ENCODE measurements at places on chromosomes 11 and 22.

GRCh38 chr11:123451183-123451781, 21.2 kb downstream of the GRAMD1B start:
- DNase-seq = no peak

DNA sequence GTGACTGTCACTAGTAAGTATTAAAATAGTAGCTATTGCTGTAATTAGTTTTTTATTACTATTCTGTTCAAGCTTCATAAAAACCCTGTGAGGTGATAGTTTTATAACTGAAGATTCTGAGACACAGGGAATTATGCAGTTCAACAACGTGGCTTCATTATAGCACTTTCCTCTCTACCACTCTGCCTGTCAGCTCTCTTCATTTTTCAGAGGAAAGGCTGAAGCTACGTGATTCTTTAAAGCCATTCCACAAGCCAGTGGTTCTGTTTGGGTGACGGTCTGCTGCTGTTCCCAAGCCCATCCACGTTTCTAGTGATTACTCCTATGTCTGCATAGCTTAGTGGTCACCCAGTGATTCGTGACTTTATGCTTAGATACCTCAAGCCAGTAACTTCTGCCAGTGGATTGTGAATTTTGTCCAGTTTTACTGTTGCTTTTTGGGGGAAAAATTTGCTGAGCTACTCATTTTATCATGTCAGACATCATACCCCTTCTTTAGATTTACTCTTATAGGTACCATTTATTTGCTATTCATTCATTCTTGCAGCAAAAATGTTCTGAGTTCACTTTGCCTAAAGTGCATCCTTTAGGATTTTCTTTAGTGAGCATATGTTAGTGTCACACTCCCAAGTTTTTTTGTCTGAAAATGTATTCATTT, 59.8 kb downstream of the UVRAG start:
- no peak for DNase-seq

DNA sequence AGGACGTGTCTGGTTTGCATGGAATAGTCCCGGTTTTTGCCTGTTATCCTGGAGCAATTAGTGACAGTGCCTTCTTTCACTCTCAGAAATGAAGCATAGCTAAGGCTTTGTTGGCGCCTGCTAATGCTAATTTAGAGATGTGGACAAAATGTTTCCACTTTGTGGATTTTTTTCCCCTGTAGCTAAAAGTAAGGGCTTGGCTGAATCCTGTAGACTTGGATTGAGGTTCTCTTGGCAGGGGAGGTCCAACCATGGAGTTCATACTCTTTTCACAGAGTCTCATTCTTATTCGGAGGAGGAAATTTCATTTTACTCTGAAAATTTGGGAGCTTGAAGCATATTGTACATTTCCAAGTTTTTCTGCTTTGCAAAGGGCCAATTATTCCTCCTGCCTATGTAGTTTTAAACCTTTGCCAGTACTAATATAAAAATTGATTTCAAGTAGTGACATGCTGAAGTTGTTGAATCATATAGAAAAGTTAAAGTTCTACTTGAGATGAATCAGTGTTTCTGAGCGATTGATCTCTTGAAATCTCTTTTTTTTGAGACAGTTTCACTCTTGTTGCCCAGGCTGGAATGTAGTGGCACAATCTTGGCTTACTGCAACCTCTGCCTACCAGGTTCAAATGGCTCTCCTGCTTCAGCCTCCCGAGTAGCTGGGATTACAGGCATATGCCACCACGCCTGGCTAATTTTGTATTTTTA, 20.0 kb downstream of the PPFIA1 start:
- DNase-seq = no peak

DNA sequence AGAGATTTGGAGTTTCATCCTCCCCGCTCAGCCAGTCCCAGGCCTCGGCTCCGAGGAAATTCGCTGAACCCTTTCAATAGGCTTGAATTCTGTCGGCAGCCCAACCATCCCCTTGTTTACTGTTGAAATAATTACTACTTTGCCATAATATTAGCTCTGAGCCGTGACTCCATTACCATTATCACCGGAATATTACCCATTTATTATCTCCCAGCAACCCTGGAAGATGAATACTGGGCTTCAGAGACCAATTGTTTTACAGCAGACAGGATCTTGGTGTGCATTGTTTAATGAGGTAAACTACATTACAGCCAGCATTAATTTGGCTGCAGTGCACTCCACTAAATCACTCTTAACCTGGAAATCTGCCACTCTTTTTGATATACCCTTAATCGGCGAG, 867.4 kb downstream of the NTM start:
- DNase-seq = no peak

DNA sequence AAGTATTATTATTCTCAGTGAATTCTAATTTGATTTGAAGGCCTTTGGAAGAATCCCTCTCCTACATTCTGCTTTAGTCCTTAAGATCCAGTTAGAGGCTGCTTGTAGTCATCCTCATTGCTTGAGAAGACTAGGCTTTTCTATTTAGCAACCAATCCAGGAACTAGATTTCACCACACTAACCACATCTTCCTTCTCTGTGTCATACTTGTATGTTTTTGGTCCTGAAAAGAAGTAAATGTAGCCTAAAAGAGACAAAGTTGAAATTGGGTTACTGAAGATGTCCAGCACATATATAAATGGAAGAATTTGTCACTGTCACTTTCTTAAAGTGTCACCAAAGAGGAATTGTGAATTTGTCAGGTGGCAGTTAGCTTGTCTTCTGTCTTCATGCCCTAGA, 46.6 kb upstream of the MMP7 start:
- DNase-seq = no peak

- no peak for DNase-seq
Measured at GRCh38 chr22:18909556-18909955, 3.4 kb downstream of the DGCR6 start.

DNA sequence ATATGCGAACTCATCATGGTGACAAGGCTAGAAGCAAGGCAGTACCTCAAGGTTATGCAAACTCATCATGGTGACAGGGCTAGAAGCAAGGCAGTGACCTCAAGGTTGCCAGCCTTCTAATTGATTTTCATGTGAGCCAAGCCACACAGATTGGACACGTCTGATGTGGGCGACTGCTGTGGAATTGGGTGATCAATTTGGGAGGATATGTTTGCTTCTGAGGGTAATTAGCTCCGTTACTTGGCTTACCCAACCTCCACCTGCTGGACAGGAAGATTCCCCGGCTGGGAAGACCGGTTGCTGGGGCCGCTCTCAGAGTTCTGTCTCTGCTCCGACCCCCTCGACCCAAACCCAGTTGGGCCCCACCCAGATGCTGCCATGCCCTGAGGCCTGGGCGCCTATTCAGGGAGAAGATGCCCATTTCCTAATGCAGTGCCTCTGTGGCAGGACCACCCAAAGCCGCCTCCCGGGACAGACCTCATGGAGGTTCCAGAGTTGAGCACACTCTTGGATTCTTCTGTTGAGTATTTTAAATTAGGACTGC, 69.9 kb upstream of the SHANK2 start:
- no peak for DNase-seq

DNA sequence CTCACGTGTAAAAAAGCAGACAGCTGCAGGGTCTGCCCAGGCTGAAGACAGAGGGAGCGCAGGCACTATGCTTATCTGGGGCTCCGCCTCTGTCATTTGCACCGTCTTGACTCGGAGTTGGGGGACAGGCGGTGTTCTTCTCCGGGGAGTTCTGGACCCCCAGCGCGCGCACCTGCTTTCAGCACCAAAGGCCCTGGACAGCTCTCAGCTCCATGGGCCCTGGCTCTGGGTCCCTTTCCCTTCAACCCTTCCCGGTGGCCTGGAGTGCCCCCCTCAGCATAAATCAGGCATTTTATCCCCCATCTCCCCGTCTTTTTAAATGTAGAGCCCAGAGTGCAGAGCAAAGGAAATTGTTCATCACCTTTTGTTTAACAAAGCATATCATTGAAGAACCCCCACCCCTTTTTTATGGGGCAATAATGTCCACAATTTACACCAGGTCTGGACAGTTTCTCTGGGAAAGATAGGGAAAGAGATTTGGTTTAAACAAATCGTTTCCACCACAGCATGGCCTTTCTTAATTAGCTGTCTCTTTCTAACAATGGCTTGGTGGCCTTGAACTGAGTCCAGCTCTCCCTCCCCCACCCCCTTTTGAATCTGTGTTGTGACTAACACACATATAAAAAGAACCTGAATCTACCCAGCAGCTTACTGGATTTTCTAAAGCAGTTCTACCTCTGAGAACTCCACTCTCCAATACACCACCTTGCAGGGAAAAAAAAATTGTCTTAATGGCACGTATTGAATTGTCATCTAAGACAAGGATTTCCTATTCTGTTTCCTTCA, 1.7 kb downstream of the SEZ6L start:
- no peak for DNase-seq

DNA sequence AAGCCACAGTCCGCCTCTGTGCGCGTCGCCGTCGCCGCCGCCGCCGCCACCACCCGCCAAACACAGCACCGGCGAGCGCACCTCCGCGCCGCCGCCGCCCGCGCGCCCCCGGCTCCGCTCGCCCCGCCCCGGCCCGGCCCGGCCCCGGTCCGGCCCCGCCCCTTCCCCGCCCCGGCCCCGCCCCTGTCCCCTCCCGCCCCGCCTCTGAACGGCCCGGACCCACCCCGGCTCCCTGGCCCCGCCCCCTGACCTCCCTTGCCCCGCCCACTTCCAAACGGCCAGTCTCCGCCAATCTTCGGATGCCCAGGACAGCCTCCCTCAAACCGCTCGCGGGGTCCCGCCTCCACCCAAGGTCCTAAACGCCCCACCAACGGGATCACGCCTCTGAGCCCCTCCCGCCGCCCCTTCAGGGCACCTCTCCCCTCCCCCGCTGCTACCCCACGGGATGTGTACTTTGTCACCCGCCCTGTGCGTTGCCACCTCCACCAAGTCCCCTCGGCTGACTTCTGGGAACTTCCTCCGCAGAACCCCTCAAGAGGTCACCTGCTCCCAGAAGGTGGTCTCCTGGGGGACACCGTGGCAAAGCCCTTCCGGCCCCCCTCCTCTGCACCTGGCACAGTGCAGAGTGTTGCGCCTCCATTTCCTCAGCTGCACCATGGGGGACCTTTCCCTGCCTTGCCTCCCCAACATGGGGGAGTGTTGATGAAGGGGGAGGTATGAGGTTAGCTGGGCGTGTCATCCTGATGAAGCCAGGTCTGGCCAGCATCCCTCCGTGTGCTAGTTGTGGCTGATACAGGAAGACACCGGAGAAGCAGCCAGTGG, at the start of gene KIAA0930:
Gene KIAA0930 (minus strand): TSS at position 85 of the 822 bp plus-strand sequence. CDS start 191 bp downstream, outside the sequence.
- DNase-seq = peak; percentile 92

- no peak for DNase-seq
Measured at GRCh38 chr11:73989156-73989555, 6.5 kb upstream of the UCP2 start.

GRCh38 chr22:48892578-48893287, 934.9 kb downstream of the BRD1 start:
- peak; percentile 45 for DNase-seq

DNA sequence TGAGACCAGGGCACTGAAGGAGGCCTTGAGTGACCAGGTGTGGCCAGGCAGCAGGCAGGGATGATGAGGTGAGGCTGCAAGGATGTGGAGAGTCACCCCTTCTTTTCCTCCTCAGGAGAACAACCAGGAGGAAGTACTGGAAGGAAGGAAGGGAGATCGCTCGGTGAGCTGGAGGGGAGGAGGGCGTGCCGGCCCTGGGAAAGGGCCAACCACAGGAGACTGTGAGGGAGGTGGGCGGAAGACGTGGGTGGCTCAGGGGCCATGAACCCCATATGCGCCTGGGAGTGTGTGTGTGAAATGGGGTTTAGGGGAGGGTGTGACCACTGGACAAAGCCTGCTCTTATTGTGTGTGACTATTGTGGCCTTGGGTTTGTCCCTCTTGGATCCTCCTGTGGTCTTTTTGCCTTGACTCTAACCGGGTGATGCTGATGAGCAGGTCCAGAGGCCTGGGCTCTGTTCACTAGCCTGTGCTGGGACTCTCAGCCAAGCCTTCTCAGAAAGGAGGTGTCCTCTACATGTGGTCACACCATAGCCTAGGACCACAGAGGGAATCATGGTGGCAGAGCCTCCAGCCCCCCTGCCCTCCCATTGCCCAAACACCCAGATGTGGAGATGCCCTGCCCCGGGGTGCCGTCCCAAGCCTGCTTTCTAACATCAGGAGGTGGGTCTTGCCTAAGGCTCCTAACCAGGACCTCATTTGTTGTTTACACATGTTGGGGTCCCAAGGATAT, 41.3 kb upstream of the TUB start:
- no peak for DNase-seq

DNA sequence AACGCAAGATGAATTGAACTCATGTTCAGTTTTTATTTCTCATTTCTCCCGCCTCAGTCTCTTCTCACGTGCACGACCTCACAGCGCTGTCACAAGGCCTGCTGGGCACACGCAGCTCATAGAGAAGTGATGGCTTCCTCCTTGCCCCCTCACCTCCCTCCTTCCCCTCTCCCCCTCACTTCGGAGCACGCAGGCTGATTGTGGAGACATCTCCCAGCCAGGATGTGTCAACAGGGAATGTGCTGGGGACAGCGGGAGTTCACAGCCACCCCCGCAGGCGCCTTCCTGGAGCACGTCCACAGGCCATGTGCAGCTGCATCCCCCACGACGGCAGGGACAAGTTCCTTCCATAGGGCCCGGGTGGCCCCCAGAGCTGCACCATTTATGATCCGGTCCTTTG, 29.1 kb upstream of the KRTAP5-6 start:
- no peak for DNase-seq

GRCh38 chr11:59523541-59523940, 12.2 kb downstream of the OR4D9 start:
- DNase-seq = no peak

- no peak for DNase-seq
Measured at GRCh38 chr11:98227278-98227677, 793.5 kb upstream of the CNTN5 start.

GRCh38 chr11:60762851-60763691, 6.4 kb downstream of the MS4A15 start:
- DNase-seq = no peak

DNA sequence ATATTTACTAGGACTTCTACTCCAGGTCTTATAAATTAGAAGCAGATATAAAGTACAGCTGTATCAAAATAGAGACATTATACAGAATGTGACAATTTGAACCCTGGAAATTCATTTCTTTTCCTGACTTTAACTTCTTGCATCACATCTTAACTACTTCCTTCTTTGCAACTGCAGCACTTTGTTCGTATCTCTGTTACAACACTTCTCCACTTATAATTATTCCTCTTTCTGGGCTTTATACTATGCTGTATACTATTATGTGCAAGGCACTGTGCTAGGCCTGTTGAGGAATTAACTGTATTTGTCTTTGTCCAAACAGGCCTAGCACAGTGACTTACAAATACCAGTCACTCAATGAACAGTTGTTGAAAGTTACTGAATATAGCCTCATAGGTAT, 1.8 kb upstream of the SLC36A4 start:
- no peak for DNase-seq

GRCh38 chr22:23868580-23868979, 10.9 kb downstream of the SLC2A11 start:
- no peak for DNase-seq

DNA sequence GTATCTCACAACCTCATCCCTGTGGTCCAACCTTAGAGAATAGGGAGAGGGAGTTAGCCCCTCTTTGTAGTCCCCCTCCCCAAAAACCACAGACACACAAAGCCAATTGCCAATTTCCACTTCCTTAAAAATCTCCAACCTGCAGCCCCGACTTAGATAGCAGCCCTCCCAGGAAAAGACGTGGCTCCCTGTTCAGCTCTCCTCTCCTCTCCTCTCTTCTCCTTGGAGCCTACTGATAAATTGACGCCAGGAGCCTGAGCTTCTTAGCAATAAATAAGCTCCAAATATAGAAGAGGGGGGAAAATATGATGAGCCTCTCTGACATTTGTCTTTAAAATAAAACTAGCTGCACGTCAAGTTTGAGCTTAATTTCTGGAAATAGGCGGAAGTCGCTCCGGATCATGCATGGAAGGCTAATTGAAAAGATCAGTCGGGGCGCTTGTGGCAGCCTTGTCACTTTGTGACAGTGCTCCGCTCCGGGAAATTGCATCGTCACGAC, 7.3 kb downstream of the PAX6 start:
- no peak for DNase-seq

GRCh38 chr11:28606930-28607329, 498.7 kb downstream of the METTL15 start:
- no peak for DNase-seq
